ENCODE measurements at places on chromosomes 4 and X.

DNA sequence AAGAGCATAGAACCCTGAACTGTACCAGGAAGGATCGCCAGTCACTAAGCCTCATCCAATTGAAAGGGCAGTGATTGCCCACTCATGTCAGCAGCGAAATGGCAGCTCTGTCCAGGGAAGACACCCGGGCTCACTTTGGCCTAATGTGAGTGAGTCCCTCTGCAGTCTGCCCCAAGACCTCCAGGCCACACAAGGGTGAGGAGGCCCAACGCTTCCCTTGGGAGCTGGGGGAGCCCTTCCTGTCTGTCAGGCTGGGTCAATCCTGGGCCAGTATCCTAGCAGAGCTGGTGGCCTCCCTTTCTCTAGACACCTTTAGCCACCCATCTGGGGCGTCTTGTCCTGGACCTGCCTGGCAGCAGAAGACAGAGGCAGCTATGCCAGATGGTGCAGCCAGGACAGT is 39.6 kb upstream of the GPC4 start:
- no peak for DNase-seq

- DNase-seq = no peak
Measured at GRCh38 chr4:182893474-182894080, 23.6 kb downstream of the DCTD start.

GRCh38 chr4:76641758-76642157 is 206.7 kb downstream of the SHROOM3 start:
- DNase-seq = no peak

DNA sequence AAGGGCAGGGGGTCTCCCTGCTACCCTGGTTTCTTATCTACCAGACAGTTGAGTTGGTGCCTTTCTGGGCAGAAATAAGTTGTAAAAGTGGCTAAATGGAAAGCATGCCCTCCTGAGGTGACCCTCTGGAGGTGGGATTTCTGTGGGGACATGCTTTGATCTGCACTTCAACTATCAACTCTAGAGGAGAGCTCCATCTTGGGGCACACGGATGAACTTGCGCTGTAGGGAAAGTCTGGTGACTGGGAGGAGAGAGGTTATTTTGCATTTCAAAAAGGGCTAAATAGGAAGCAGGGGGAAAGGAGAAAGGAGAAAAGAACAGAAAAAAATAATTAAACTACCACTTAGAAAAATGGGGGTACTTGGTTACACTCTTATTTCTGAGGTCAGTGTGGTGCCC is 12.7 kb upstream of the RHOXF2B start:
- DNase-seq = no peak

- no peak for DNase-seq
Measured at GRCh38 chr4:136737066-136737465, 795.2 kb downstream of the PCDH18 start.

GRCh38 chr4:153141238-153141637 is 63.0 kb upstream of the TRIM2 start:
- DNase-seq = no peak

DNA sequence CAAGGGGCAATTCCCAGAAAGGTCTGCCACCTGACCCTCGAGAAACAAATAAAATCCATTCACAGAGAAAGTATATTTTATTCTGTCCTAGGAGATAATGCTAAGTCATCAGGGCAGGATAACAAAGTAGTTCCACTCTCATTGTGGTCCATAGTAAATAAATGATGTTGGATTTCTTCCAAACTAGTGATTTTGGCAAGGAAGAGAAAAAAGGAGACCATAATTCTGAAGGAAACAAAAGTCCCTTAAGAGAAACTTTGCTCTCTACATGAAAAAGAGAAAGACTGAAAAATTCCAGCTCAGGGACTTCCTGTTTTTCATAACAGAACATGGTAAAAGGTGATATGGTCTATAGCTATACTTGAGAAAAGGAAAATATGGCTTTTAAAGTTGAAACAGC is 71.5 kb upstream of the DDX60 start:
- DNase-seq = no peak

- no peak for DNase-seq
Measured at GRCh38 chr4:4923201-4923600, 63.7 kb downstream of the MSX1 start.

DNA sequence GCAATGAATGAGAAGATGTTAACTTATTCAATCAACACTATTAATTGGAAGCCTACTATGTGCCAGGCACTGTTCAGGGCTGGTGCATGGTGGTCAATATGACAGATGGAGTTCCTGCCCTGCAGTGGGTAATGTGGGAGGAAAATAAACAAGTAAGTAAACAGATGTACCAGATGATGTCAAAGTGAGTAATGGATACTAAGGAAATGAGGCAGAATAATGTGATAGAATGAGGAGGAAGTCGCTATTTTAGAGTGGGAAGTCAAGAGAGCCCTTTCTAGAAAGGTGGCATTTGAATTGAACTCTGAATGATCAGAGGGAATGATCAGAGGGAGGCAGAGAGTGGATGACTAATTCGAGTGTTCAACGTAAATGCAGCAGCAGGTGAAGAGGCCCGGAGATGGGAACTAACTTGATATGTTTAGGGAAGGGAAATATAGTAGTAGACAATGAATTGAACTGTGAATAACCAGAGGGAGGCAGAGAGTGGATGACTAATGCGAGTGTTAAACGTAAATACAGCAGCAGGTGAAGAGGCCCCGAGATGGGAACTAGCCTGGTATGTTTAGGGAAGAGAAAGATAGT is 48.3 kb downstream of the HMGB3 start:
- no peak for DNase-seq

DNA sequence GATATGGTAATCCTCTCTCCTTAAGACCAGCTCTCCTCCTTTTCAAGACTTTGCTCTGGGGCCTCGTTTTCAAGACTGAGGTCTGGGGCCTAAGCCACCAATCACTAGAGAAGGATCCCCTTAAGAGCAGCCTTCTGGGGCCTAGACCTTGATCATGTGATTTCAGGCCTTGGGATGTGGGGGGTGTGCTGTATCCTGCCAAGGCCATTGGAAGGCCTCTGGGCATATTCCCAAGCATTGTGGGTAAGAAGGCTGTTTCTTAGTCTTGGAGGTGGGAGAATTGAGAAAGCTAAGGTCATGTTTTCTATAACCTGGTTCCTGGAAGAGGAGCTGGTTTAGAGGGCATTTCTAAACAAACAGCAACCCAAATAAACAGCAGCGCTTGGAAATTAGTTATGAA is 12.1 kb downstream of the TMEM164 start:
- DNase-seq = no peak

DNA sequence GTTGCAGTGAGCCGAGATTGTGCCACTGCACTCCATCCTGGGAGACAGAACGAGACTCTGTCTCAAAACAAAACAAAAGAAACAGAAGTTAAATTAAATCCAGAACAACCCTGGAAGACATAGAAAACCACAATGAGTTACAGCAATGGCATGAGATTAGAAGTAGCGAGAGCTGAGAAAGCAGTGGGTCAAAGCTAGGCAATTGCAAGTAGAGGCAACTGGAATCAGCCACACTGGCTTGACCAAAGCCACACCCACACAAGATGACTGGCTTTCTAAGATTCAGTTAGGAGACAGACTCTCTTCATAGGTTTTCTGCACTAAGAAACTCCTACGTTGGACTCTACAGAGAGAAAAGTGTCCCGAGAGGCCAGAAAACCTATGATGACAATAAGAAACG is 443.0 kb downstream of the GPM6A start:
- no peak for DNase-seq

DNA sequence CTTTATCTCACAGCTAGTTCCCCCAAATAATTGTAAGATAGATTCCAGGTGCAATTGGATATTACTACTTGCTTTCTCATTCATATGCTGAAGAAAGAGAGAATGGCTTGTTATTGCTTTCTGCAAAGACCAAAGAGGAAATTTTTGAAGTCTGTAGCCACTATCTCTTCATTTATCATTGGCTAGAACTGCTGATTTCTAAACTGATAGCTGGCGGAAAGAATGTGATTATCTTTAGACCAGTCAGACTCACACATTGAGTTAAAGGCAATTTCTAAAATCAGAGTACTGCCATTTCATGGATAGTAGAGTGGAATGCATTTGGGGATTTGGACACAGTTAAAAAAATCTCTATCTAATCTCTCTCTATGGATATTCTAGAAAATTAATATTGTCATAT is 12.4 kb upstream of the TMPRSS11E start:
- no peak for DNase-seq

Data from Jurkat, Clone E6-1 (cell line).